ENCODE measurements at places on chromosomes 3 and 15.
A peak's percentile ranks its signal among the peaks of the same experiment; 100 is the strongest.

DNA sequence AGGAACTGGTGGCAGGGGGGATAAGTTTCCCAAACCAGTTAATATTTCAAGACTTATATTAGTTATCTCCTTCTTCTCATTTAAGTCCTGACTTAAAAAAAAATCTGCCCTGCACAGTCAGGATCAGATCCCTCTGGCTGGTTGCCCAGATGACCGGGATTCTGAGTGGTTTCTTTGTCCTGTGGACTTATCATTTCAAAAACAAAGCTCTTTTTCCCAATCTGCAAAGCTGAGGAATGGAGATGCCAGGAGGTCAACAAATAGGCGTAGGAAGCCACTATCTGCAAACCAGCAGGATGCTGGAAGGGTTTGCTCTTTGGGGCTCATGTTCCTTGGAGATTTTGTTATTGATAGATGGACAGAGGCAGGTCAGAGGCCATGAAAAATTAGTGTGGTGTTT lies 5.8 kb downstream of the C3orf20 start:
- no peak for DNase-seq

DNA sequence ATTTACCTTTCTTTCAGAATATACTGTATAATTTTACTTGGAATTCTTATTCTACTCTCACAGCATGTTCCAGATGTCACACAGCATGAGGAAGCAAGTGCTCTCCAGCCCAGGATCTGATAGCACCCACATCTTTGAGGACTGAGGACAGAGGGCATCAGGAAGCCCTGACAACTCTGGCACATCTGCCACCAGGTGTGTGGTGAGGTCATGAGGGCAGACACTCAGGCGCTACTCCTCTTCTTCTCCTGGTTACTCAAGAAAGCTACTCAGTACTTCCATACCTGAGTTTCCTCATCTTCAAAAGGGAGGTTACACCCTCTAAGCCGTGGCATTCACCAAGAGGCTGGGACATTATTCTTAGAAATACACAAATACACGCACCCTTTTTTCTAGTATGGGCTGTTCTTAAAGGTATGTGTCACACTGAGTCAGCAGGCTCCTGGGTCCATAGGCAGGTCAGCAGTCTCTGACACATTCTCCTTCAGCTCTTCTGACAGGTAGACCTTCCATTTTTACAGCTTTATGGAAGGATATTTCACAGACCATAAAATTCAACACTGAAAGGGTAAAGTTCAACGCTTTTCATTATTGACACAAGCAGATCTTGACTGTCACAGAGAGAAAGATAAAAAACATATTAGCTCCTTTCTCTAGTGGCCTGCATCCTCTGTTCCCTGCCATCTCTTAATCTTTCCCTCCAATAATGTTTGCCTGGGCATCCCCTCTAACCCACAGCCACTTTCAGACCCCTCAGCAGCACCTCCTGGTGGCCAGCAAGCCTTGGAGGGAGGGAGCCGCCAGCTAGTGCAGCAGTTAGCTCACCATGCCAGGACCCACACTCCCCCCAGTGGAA lies 103.2 kb upstream of the TJP1 start:
- peak; percentile 3 for DNase-seq

- no peak for DNase-seq
These were observed 114.7 kb upstream of the LRTM1 start for GRCh38 chr3:55042591-55042990.

DNA sequence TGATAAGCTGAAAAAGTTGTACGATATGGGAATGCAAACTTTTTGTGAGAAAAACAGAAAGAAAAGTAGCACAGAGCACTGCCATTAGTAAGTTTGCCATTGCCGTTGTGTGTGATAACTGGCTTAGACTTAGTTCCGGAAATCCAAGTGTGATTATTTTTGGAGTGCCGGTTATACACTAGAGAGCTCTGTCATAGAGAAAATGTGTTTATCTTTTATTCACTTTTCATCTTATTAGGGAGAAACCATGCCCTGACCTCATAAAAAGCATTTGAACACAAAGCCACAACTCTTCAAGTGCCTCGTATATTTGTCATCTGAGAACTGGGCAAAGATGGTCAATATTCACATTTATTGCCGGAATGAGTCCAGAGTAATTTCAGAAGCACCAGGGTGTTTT lies 36.1 kb downstream of the CTDSPL start:
- no peak for DNase-seq

GRCh38 chr3:175777495-175777894 lies 918.4 kb downstream of the NAALADL2 start:
- no peak for DNase-seq

- no peak for DNase-seq
These were observed 213.9 kb downstream of the OCA2 start for GRCh38 chr15:27885201-27885600.

GRCh38 chr3:2536575-2536974 lies 437.9 kb downstream of the CNTN4 start:
- DNase-seq = no peak

DNA sequence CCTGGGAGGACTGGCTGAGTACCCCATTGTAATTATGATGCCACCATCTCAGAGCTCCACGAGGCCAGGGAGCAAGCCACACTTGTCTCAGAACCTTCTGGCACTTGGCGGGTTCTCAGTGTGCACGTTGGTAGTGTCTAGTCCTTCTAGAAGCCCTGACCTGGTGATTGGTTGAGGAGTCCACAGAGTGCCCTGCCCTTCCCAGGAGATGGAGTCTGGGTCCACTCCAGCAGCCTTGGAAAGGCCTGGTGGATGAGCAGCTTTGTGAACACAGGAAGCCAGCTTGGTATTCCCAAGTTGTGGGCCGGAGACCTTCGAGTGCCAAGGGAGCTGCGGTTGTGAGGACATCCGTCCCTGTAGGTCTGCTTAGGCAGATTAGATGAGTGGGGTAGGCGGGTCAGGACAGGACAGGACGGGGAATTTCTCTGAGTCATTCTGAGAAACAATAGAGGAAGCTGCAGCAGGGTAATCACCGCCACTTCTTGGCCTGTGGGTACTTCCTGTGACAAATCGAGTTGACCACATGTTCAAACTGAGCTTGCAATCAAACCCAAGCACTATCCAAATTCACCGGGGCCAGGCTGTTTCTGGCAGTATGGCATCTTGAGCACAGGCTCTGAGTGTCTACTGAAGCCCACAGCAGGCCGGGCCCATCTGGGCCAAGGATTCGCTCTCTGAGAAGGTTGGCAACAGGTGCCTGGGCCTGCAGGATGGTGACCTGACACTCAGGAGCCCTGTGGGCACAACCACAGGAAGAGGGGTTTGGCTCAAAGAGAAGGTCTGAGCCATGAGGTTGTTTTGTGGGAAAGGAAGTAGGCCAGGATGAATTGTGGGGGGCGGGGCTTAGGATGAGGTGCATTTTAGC lies 71.5 kb upstream of the PLXNA1 start:
- peak; percentile 15 for DNase-seq

DNA sequence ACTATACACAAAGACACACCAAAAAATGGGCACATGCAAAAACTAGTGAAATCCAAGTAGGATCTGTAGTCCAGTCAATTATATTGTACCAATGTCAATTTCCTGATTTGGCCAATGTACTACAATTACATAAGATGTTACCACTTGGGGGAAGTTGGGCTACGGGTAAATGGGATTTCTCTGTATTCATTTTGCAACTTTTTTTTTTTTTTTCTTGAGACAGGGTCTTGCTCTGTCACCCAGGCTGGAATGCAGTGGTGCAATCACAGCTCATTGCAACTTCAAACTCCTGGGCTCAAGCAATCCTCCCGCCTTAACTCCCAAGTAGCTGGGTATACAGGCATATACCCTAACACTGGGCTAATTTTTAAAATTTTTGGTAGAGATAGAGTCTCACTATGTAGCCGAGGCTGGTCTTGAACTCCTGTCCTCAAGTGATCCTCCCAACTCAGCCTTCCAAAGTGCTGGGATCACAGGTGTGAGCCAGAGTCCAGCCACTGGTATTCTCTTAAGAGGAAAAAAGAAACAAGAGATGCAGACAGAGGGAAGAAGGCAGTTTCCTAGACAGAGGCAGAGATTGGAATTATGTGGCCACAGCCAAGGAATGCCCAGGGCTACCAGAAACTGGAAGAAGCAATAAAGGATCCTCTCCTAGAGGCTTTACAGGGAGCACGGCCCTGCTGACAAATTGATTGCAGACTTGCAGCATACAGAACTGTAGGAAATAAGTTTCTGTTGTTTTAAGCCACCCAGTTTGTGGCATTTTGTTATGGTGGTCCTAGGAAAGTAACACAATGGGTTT lies 33.3 kb downstream of the TFDP2 start:
- DNase-seq = no peak

- no peak for DNase-seq
These were observed 293.3 kb upstream of the THBS1 start for GRCh38 chr15:39287322-39288195.

- no peak for DNase-seq
These were observed 233.2 kb downstream of the RPLP1 start for GRCh38 chr15:69685512-69686452.

DNA sequence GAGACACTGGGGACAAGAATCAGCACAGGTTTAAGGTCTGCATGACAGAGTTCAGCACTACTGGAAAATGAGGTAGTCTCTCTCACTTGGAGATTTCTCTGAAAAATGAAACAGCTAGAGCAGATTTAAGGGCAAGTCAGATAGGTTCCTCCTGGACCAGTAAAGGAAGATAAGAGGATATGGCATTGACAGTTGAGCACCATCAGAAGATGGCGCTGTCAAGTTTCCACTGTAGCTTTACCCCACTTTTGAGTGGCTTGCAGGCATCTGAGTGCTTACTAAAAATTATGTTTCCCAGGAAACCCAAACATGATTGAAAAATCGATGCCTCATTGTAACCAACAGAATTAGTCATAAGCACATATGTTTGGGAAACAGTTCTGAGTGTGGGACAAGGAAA lies 407.2 kb upstream of the UBE2E2 start:
- DNase-seq = no peak

DNA sequence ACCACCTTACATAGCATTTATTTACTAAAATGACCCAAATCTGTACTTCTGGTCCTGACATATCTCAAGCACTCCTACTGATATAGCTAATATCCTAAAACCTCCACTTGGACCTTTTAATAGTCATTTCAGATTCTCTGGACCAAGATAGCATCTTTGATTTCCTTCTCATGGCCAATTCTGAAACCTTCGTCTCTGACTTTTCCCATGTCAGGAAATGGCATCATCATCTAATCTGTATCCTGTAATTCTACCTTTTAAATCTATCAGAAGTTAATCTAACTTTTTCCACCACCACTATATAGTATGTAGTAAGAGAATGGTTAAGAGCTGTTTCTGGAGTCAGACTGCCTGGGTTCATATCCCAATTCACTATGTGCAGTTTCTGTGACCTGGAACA lies 16.2 kb downstream of the STX19 start:
- no peak for DNase-seq

DNA sequence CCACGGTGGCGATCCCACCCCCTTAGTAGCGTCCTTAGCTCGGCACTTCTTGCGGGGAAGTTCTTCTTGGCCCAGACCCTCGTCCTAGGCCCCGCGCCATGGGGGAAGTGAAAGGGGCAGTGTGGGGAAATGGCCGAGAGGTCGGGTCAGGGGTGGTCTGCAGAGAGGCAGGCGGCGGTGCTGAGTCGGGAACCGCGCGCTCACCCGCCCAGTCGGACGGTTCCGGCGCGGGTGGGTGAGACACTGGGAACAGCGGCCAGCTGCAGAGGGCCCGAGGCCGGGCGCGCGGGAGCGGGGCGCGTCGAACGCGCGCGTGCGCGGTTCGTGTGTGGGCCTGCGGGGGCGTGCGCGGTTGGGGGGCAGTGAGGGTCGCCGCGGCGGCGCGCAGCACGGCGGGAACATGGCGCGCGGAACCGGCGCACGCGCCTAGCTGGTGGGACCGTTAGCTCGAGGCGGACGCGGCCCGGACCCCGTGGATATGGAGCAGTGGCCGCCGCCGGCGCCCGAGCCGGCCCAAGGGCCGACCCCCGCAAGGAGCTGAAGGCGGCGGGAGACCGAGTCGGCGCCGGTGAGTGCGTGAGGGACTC lies 246.9 kb downstream of the GOLGA6L6 start:
- DNase-seq = no peak

DNA sequence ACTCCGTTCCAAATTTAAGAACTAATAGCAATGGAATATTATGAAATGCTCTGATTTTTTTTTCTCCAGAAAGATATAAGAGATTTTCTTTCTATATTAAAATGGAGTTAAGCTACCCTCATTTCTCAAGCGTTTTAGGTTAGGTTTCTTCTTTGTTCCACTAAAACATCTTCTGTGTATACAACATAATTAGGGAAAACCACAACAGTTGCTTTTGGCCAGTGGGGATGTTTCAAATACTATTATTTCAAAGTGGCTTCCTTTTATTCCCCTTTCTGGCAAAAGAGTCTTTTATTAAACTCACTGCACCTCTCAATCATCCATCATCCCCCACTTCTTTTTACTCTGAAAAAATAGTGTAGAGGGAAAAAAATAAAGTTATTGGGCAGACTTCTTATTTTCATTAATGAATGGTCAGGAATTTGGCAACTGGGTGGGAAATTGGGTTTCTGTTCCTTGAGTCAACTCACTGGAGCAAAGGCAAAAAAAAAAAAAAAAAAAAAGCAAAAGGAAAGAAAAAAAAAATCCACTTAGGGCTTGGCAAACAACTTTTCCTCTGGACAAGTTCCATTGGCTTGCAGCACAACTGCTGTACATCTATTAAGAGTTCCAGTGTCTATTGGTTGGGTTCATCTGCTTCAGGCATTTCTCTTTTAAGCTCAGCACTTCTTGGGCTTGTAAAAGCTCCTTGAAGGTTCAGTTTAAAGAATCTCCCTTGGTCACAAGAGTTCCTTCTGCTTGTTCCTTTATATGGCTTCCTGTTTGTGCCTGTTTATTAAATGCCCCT lies 963.4 kb downstream of the ROBO1 start:
- DNase-seq = no peak

DNA sequence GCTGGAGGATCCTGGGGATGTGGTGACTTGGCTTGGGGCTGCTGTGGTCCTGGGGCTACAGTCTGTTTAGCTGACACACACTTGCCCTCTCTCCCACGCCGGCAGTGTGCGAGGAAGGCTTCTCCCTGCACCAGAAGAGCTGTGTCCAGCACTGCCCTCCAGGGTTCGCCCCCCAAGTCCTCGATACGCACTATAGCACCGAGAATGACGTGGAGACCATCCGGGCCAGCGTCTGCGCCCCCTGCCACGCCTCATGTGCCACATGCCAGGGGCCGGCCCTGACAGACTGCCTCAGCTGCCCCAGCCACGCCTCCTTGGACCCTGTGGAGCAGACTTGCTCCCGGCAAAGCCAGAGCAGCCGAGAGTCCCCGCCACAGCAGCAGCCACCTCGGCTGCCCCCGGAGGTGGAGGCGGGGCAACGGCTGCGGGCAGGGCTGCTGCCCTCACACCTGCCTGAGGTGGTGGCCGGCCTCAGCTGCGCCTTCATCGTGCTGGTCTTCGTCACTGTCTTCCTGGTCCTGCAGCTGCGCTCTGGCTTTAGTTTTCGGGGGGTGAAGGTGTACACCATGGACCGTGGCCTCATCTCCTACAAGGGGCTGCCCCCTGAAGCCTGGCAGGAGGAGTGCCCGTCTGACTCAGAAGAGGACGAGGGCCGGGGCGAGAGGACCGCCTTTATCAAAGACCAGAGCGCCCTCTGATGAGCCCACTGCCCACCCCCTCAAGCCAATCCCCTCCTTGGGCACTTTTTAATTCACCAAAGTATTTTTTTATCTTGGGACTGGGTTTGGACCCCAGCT lies 2.9 kb upstream of the FES start:
- DNase-seq = no peak

Measured in stimulated activated CD4-positive, alpha-beta T cell treated with anti-CD3 and anti-CD28 coated beads, Interleukin-15, amount 100 ng/mL, for 1 hour (primary cell).